Kidney glomerular epithelial cell (primary cell): ENCODE measurements at places on chromosomes 12 and 14.

DNA sequence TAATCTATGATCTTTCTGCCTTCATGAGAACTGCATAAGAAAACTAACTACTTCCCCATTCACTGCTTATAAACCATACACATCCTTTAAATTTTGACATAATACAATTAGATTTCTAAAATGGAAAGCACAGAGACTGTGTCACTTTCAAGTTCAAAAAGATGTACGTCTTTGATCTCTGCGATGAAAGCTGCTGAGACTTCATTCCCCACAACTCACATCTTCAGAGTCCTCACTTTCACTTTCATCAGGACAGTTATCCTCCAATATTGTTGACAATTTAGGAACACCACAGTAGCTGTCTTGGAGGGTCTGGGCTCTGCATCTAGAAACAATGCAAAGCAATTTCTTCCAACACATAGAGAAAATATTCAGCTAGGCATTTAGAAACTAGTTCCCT lies 47.9 kb upstream of the KCNC2 start:
- DNase-seq, result no peak

DNA sequence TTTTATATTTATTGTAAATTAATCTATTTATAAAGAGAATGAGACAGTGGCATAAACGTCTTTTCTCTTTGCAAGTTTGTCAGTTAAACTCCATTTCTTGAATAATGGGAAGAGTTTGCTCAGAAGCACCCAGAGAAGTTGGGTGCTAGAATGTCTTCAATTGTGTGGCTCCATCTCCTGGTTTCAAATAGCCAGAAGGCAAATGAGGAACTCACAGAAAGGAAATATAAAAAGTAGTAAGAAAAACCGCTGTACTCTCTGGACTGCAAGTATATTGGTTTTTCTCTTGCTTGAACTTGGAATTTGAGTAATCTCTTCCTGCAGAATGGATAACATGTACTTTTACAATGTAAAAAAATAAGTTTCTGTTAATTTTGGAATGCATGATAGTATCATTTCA lies 217.5 kb downstream of the DPY19L2 start:
- DNase-seq, result no peak

DNA sequence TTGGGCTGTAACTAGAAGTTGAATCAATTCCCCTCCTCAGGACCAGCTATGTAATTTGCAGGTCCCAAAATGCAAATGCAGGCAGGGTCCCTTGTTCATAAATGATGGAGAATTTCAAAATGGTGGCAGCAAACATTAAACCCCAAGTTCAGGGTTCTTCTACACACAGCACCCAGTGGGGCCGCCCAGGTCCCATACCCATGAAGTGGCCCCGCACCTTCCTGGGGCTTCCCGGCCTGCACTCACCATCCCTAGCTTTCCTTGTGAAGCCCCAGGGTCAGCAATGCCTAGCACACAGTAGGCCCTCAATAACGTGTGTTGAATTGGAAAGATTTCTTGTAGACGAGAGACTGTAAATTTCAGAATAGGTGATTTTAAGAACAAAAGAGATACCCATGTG lies 76.0 kb downstream of the NTF3 start:
- no peak for DNase-seq

DNA sequence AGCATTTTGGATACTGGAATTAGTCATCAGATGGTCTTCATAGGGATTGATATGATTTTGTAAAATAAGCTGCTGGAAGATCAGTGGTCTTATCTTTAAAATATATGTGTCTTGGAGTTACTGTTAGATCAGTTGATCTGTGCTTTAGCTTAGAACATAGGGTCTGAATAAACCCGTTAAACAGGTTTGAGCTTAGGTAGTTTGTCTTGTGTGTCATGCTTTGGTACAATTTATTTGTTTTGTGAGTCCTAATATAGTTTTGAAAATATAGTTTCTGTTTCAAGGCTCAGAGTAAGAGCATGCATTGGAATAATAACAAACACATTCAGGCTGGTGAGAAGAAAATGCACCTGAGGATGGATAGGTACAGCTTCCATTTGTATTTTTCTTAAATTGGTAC lies 505.0 kb downstream of the SLC16A7 start:
- DNase-seq, result no peak

GRCh38 chr12:20415028-20415427 lies 46.7 kb downstream of the PDE3A start:
- no peak for DNase-seq

DNA sequence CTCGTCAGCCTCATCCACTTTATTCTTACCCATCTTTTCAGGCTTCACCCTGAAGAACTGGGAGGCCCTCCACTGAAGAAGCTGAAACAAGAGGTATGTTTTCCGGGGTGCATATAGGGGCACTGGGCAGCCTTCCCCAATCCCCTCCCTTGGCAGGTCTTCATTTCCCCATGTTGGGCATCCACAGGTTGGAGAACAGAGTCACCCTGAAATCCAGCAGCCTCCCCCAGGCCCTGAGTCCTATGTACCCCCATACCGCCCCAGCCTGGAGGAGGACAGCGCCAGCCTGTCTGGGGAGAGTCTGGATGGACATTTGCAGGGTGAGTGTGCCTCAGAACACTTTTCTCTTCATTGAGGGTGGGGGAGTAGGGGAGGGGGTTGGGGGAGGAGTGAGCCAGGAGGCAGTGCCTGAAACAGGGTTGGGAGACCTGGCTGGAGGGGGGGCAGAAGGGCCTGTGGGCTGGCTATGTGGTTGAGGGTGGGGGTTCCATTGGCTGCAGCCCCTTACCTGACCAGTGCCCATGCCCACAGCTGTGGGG lies 4.0 kb downstream of the NAB2 start:
- DNase-seq, result no peak

DNA sequence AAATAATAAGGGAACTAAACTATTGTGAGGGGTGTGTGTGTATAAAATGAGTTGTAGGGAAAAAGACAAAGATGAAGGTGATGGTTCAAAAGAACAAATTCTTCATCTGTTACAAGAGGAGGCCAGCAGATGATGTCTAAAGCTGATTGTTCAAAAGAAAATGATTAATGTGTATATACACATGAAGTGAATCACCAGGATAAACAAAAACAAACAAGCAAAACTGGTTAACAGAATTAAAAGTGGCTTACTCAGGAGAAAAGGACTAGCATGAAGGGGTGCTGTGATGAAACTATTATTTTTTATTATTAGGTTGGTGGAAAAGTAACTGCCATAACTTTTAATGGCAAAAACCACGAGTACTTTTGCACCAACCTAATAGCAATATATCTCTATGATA lies 348.4 kb downstream of the BCL11B start:
- no peak for DNase-seq

- DNase-seq, result no peak
Measured at GRCh38 chr12:6826125-6826733, 2.0 kb upstream of the P3H3 start.

GRCh38 chr14:98665007-98665406 lies 607.0 kb downstream of the BCL11B start:
- DNase-seq, result no peak

DNA sequence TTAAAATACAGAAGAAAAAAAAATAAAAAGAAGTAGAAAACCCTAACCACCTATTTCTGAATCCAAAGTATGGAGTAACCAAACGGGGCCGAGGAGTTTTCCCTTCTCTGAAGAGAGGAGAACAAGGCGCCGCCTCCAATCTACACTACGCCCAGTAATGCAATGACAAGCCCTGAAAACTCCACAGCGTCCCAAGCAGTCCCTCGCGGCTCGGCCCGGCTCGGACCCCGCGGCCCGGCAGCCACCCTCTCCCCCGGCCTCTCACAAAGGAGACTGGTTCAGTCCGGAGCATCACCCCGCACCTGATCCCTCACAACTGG lies 371 bp downstream of the CHD8 start:
- no peak for DNase-seq
